Left renal pelvis (tissue), 4 donors: ENCODE measurements at places on chromosomes 5 and 9.

- no peak for DNase-seq
Observed at GRCh38 chr5:126961702-126962101, 68.7 kb downstream of the MARCHF3 start.

DNA sequence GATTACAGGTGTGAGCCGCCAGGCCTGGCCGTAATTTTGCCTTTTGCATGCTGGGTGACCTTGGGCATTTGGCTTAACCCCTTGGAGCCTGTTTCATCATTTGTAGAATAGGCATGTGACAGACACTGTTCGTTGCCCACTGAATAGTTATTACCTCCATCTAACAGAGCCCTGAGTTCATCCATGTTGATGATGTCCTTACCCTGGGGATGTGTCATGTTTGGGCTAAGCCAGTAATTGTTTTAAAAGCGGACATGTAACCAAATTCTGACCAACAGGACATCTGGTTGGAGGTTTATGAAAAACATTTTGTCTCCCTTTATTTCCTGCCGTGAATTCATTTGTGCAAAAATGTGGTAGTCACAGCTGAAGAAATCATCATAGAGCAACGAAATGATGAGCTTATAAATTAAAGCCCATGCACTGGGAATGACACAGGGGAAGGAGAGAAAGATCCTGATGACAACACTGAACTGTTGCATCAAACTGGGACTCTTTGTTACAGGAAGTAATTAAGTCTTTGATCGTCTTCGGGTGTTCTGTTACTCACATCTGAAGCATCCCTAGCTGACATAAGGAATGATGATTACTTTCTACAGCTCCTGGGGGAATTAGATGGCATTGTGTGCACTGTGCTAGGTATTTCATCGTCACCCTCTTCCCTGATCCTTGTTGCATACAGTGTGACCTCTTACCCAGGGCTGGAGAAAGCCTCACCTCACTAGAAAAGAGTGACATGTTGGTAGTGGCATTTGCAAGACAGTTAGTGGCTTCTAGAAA, 117.8 kb downstream of the FGF18 start:
- no peak for DNase-seq

- DNase-seq, result no peak
Observed at GRCh38 chr9:134381671-134382516, 55.6 kb downstream of the RXRA start.

DNA sequence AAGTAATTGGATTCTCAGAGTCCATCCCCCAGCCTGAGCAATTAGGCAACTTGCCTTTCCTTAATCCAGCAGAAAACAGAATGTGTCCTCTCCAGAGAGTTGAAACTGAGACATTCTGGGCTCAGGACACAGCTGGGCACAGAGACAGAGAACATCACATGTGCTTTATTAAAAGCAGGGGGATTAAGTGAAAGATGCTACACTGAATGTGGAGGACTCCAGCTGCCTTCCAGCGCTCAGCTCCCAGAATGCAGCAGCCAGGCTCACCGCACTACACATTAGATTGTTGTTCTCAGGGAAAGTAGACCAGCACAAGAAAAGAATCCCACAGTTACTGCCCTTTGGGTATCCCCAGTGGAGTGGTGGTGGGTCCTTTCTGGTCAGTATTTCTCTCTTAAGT, 141.6 kb upstream of the IL12B start:
- no peak for DNase-seq

DNA sequence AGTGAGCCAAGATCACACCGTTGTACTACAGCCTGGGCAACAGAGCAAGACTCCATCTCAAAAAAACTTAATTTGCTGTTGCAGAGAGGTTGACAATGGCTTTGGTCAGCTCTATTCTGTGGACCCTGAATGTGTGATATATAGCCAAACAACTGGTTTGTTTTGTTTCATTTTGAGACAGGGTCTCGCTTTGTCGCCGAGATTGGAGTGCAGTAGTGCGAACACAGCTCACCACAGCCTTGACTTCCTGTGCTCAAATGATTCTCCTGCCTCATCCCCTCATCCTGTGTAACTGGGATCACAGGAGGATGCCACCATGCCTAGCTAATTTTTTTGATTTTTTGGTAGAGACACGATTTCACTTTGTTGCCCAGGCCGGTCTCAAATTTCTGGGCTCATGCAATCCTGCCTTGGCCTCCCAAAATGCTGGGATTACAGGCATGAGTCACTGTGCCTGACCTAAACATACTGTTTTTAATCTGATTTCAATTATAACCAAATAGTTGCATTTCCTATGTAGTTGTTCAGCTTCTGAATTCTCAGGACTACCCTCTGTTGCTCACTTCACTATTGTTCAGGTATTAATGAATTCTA, 9.8 kb downstream of the RNF183 start:
- no peak for DNase-seq

GRCh38 chr5:81854485-81854884, 103.6 kb upstream of the SSBP2 start:
- DNase-seq, result no peak

- no peak for DNase-seq
Observed at GRCh38 chr9:91297306-91297705, 64.4 kb downstream of the AUH start.
